Hematopoietic multipotent progenitor cell (in vitro differentiated cells): ENCODE measurements at places on chromosomes 3 and 15.

- DNase-seq, result peak; percentile 70
Measured at GRCh38 chr3:144743225-144743668, 771.6 kb downstream of the DIPK2A start.

- DNase-seq, result no peak
Measured at GRCh38 chr3:24166515-24166914, 221.4 kb downstream of the NR1D2 start.

DNA sequence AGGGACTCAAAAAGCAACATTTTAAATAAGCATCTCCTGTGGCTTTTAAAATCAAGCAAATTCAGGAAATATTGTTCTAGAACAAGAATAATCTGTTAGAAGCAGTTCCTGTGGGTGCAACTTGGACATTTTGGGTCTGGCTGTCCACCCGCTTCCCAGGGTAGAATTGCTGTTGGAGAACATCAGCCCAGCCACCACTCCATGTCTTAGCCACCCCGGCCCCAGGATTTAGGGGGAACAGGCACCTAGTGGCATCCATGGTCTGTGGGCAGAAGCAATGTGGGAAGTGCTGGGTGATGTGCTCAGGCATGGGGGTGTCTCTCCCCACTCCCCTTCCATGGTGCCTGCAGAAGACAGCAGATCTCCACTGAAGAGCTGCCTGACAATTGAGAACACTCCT is 162.6 kb downstream of the KLF13 start:
- DNase-seq, result no peak

GRCh38 chr3:71153713-71154112 is 429.8 kb downstream of the FOXP1 start:
- DNase-seq, result no peak

GRCh38 chr15:40828447-40829036 is at the start of gene PPP1R14D:
TSS of gene PPP1R14D (minus strand) at chr15:40828708. CDS start at chr15:40828641, 67 bp downstream.
- no peak for DNase-seq

DNA sequence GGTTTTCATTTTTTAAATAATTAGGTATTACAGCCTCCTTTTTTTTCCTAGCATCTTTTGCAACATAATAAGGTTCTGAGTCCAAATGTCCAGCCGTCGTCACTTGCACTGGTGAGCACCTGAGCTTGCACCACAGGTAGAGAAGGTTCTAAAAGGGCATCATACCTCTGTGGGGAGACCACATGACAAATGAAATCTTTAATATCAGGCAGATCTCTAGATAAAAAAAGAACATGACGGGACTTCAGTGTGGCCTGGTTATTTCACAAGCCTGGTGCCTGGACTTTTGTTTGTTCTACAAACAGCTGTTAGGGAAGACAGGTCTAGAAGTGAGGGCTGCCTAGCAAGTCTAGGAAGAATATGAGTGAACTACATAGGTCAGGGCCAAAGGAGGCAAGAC is 3.6 kb downstream of the ZBED2 start:
- DNase-seq, result no peak

- no peak for DNase-seq
Measured at GRCh38 chr3:45852828-45853227, 10.9 kb upstream of the LZTFL1 start.

- peak; percentile 60 for DNase-seq
Measured at GRCh38 chr3:53196575-53197407, 35.8 kb downstream of the PRKCD start.

DNA sequence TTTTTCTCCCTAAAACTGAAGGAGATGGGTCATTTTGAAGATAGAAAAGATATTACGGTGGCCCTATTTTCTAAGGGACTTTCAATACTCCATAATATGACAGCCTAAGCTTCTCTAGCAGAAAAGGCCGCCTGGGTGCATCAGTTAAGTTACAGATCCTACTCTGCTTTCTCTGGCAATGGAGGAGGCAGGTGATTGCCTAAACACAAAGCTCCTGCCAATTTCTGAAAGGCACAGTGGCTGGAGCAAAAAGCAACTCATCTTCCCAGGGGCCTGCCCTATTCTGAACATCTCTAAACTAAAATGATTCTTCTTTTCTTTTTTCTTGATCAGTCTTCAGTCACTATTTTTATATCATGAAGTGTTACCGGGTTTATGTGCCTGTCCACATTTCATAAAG is 276.7 kb downstream of the CNTN4 start:
- no peak for DNase-seq

DNA sequence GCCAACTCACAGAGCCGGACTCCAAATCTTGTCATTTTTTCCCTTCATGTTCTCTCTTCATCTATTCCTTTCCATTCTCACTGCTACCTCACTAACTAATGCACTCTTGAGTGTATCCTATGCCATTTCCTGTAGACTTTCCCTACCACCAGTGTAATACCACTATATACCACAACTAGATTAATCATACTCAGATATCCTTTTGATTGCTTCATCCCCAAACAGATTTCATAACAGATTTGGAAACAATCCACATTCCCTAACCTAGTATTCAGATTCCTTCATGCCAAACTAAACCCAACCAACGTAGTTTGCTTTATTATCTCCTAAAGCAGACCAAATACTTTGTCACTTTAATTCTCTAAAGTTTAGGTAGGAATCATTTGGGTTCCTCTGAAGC is 2.6 kb upstream of the PLOD2 start:
- no peak for DNase-seq
